ENCODE measurements at places on chromosomes 6 and 20.

- no peak for DNase-seq
These were observed 288.4 kb downstream of the CLIC5 start for GRCh38 chr6:45727228-45727627.

GRCh38 chr6:85186546-85187175 is 263.2 kb upstream of the NT5E start:
- no peak for DNase-seq

DNA sequence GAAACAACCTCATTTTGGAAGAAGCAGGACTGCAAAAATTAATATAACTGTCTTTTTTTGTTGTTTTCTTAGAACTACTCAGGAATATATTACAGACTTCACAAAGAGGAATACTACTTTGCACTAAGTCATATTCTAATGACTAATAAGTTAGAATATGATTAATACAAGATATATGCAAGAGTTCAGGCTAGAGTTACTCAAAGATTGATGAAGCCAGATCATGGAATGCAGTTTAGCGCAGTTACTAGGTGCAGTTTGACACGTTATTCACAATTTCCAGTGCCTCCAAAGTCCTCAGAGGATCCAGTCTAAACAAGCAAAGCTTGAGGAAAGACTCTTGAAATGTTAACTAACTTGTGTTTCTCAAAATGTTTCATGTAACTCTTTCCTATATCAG is 1.2 kb upstream of the MYCT1 start:
- DNase-seq, result peak; percentile 86

DNA sequence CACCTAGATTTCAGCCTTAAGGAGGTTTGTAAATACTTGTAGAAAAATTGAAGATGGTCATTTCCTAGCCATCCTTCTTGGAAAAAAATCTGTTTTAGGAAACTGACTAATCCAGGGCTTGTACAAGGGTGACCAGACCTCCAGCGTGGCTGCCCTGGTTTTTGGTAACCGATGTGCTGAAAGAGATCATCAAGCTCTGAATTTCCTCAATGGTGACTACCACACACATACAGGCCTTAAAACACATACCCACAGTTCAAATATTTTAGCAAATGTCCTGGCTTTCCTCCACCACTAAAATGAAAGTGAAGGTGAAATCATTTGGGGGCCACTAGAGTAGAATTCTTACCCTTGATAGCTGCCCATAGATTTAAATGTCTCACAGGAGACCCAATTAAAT is 215.3 kb upstream of the SUPT3H start:
- DNase-seq, result peak; percentile 21

DNA sequence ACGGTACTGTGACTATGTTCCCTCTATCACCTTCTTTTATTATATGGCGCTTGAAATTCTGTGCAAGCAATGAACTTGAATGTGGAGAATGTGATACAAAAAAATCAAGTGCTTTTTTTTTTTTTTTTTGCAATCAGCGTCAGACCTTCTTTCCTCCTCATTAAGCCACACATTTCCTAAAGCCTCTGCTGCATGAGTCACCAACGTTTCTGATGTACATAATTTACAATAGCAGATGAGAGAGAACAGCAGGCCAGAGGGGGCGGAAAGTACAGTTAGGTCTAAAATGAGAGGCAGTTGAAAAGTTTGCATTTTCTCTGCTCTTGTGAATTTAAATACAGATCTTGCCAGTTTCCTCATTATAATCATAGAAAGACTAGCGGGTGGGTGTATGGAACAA is 114.6 kb upstream of the RIPOR2 start:
- DNase-seq, result peak; percentile 85

DNA sequence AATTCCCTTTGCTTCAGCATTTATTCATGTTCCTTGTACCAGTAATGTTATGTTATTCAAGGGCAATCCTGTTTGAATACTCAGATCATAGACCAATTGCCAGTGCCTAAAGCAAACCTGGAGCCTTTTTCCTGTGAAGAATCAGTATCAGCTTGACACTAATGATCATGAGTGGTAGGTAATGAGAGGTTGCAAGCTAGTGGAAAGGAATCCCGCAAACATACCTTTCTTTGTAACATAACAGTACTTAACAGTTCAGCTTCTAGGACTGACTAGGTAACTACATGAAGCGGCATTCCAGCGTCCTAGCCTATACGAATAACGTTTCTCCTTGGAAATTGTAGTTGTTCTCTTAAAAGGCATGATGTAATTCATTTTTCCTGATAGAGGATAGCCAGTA is 253.7 kb downstream of the TMEM242 start:
- no peak for DNase-seq

DNA sequence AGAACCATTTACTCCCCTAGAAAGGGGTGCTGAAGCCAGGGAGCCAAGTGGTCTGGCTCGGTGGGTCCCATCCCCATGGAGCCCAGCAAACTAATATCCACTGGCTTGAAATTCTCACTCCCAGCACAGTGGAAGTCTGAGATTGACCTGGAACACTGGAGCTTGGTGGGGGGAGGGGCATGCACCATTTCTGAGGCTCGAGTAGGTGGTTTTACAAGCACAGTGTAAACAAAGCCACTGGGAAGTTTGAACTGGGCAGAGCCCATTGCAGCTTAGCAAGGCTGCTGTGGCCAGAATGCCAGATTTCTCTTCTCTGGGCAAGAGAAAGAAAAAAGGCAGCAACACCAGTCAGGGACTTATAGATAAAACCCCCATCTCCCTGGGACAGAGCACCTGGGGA is 855.8 kb upstream of the CITED2 start:
- DNase-seq, result no peak

DNA sequence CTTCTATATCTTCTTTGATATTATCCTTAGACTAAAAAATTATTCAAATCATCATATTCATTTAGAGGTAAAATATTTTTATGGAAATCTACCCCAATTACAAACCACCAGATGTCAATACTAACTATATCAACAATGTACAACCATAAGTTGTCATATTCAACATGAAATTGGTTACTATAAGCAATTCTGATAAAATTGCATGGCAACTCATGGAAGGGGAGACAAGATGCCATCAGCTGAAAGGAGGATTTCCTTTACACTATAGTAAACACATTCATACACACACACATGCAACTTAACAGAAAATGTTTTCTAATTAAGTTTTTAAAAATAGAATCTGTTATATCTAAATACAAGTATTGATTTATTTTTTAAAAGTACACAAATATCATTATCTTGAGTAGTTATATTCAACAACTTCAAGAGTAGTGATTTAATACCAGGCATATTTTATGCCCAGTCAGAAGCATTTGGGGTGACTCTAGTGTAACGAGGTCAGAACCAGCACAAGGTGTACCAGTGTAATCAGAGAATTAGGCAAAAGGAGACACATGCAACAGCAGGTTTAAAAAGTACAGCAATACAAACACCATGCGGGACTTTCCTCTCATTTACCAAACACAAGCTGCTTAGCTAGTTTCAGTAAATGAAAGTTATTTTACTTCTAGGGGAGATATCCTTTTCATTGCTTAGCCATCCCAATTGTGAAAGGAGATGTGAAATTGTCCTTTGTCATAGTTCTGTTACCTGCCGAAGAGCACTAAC is 1.0 kb downstream of the FILIP1 start:
- no peak for DNase-seq

- DNase-seq, result no peak
These were observed 42.0 kb downstream of the TPD52L1 start for GRCh38 chr6:125195526-125195925.

- DNase-seq, result no peak
These were observed 11.5 kb upstream of the DACT2 start for GRCh38 chr6:168331058-168331457.
